Stimulated activated CD8-positive, alpha-beta memory T cell treated with anti-CD3 and anti-CD28 coated beads, Interleukin-15, amount 100 ng/mL, for 24 hours (primary cell): ENCODE measurements at places on chromosomes 3 and 15.

DNA sequence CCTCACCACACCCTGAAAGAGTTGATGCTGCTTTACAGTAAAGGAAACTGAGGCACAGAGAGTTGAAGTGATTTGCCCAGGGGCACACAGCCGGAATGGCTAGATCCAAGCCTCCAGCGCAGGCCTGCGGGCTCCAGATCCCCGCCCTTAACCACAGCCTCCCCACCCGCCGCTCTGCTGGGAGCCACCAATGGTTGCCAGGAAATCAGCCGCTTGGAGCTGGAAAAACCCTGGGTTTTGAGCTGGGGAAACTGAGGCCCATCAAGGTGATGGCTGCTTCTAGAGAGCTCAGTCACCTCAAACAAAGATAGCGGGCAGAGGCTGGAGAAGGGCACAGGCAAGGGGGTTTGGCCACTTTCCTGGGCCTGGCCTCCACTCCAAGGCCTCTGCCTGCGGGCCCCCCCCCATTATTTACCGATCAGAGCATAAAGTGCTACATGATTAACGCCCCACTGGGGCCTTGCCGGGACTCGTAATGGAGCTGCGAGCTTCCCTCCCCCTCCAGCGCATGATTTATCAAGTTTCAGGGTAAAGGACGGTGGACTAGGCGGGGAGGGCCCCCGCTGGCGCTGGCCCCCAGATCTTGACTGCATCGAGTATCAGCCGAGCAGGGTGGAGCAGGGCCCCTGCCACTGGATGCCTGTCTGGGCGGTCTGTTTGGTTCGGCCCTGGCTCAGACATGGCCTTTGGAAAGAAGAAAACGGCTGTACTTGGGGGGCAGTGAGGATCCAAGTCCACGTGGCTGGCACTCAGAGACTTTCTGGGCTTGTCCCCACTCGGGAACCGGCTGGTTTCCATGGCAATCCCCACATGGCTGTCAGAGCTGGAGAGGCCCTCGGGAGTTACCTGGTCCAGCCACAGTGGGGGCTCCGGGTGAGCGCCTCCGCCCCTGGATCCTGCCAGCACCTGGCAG is 9.1 kb downstream of the PLXND1 start:
- no peak for DNase-seq

- no peak for DNase-seq
Observed at GRCh38 chr15:77706482-77707244, 74.0 kb upstream of the LINGO1 start.

DNA sequence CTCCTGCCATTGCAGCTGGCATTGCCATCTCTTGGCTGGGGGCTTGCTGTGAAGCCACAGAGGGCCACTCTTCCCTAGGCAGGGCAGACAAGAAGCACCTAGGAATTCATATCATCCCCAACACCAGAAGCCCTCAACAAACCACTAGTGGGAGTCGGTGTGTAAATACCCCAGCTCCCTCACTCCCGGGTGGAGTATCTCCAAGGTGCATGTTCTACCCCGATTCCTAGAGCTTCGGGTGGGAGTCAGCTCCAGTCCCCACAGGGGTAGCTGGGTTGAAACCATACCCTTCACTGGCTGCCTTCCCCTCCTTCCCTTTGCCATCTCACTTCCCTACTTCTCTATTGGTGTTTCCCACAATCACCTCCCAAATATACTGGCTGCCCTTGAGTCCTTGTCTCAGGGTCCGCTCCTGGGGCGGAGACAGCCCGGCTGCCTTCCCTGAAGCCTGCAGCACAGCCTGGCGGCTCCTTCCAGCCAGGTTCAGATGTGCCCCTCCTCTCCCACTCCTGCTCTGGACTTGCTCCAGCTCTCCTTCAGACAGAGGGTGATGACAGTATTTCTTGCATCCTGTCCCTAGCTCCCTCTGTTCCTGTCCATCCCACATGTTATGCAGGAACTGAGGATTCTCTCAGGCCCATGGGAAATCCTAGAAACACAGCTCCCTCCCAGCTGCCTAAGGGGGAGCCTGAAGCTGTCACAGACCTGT is 33.3 kb downstream of the FAM3D start:
- DNase-seq: no peak

- no peak for DNase-seq
Observed at GRCh38 chr15:79738143-79738542, 158.7 kb downstream of the MTHFS start.

- DNase-seq: no peak
Observed at GRCh38 chr3:168213920-168214319, 118.2 kb upstream of the GOLIM4 start.

GRCh38 chr3:80542456-80542855 is 774.7 kb upstream of the ROBO1 start:
- no peak for DNase-seq

DNA sequence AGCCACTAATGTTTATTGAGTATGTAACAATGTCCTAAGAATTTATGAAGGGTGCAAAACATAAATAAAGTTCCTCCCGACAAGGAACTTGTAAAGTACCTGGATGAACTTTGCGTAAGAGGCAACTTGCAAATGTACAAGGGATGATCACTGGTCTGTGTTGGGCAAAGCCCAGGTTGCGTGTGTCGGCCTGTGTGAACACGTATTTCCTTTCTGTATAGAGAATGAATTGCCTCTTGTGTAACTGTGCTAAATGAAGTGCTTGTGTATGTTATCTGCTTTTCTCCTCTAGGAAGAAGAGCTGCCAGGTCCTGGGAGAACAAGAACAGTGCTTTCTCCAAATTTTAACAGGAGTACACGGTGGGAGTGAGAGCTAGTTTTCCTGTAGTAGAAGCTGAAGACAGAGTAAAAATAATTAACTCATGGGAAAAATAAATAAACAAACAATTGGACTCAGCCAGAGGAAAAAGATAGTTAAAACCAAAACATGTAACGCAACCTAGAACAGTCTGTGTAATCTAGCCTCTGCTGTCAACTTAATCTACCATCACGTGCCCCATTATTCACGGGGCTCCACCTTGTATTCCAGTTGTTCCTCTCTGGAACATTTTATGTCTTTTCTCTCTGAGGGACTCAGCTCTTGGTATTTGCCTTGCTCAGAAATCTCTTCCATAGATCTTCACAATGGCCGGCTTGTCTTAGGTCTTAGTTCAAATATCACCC is 83.7 kb upstream of the RASGRP1 start:
- DNase-seq: no peak

DNA sequence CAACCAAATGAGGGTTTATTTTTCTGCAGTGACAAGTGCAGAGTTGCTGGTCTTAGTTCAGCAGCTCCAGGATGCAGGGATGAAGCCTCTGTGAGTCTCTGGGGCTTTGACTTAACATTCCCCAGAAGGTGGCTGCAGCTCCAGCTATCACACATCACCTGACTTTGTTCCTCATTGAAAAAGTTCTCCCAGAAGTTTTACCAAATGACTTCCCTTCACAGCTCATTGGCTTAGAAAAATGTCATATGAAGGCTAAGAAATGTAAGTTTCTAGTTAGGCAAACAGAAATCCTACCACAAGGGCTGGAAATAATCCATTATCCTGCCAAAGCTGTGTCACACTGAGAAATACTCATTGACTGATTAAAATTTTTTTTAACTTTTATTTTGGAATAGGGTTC is 184.9 kb downstream of the MINAR1 start:
- no peak for DNase-seq

DNA sequence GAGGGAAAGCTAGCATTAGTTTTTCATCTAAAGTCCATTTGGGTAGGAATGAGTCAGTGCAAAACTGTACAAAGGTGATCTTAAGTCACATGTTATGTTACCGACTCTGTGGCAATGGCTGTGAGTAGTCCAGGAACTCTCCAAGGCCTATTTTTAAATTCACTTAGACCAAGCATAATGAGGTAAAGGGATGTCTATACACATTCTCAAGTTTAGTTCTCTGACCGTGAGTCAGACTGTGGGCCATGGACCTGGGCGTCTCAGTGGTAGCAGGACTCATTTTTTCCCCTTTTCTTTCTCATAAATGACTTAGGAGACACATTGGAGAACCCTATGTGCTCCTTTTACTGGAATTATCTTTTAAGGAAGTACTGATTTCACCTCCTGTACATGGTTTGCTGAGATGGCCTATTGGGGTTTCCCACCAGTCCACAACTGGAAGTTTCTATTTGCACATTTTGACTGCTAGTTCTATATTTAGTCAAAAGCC is 488.7 kb upstream of the TPRG1 start:
- DNase-seq: no peak

DNA sequence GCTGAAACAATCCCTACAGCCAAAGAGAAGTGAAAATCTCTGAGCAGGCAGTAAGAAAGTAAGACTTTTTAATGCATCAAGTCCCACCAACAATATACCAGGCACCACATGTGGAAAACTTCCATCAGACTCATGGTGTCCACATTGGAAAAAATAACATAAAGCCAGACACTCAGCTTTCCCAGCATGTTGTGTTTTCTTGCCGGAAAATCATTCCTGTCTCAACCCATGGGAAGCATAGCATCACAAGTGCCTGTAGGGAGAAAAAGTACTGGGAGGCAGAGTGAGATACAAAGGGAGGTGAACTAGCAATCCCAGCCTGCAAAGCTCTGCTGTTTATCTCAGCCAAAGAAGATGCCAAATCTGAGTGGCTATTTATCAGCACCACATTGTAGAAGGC is 868.9 kb downstream of the SI start:
- no peak for DNase-seq

DNA sequence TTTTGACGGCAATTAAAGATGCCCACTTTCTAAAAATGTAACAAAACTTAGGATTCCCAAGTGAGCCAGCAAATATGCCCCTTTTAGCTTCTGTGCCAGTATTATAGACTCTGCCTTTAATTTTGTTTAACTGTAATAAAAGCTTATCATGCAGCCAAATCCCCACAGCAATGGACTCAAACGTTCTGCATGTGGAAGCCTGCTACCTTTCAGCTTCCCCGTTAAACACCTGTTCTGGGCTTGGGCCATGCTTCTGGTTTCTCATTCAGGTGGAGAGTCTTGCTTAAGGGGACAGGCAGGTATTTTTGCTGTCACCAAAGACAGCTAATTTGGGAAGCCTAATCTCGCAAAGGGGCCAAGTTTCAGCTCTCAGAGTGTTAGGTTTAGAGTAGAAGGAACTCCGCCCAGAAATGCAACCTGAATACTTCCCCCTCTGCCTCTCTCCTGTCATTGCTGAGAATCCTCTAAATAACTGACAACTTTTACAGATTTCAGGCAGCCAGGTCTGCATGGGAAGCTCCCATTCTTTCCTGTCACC is 399.4 kb upstream of the ATP11B start:
- no peak for DNase-seq

- no peak for DNase-seq
Observed at GRCh38 chr15:85313339-85313738, 67.1 kb upstream of the AKAP13 start.

DNA sequence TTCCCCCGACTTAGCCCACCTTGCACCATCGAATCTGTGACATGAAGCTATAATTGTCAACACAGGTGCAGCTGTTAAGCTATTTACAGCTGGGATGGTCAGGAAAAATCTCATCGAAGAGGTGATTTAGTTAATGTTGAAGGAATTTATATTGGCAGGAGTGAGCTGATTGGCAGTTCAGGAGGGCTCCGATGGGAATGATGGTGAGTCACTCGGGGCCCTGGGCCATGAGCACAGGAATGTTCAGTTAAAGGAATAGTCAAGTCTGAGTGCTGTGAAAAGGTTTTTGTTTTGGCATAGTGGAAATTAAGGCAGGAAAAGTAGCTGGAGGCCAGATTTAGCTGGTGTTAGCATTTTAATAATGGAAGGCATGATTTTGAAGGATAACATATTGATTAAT is 95.7 kb downstream of the OXSM start:
- DNase-seq: no peak

DNA sequence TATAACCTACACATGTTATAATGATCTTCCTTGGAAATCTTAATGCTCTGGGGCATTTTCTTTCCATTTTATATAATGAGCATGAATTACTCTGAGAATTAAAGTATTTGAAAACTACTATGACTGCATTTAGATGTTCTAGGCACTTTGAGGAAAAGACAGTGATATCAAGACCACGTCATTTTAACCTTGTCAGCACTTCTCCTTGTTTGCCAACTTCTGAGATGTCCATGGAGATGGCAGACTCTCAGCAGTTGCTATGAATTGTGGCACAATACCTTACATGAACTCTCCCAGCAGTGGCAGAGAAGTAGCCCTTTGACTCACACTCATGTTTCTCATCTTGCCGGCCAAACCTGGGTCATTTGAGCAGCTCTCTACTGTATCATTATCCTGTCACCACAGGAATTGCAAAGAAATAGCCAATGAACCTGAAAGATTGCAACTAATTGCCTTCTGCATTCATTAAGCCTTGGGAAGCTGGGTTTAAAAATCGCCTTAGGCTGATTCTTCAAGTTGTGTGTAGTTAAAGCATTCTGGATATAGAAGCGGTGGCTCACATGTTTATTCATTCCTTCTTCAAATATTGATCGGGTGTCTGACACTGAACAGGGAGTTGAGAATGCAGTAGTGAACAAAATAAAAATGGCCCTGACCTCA is 272.2 kb upstream of the CFAP20DC start:
- DNase-seq: no peak

DNA sequence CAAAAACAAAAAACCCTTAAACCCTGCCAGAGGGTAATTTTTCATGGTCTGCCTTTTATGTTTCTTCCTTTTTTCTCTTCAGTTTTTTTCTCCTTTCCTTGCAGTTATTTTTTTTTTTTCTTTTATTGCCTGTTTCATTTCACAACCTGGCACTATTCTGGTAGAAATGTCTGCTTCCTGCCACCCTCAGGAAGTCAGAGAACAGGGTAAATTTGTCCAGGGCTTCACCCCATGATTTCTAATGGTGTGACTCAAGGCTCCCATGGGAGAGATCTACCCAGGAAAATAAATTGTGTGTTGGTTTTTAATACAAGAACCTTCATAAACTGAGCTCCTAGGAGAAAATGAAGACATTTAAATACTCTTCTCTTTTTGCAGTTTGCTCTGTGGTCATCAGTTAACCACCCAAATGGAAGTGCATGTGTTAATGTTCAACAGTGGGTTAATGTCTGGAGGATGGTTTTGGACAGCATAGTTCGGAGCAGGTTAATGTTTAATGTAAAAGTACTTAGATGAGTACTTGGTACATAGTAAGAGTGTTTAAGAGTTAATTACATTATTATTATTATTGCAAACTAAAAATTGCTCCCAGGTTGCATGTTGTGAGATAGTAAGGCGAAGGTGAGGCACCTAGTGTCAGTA is 45.9 kb downstream of the CGNL1 start:
- no peak for DNase-seq
